Dermis blood vessel endothelial cell (primary cell): ENCODE measurements at places on chromosomes 2 and 18.

DNA sequence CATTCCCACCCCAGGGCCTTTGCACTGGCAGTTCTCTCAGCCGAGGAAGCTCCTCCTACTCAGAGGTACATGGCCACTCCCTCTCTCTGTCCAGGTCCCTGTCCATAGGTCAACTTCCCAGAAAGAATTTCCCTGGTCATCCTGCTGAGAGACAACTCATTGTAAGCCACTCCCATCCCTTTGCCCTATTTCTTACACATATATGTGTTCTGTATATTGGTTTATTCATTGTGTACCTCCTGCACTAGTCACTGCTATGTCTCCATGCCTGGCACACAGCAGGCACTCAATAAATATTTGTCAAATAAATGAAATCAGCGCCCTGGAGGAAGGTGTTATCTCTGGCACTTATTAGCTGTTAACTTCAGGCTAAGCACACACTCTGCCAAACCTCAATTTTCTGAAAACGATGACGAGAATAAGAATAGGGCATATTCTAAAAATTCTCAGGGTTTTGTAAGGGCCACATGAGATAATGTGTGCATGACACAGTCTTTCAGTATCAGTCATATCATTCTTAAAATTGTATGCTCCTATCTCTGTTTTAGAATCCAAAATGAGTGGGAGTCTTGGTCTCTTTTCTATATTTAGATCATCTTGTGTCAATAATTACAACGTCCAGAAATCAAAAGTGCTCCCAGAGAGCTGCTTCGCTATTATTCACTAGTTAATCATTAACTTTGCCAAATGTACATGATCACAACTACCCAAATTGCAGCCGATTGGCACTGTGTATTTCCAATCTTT, 198.0 kb downstream of the ALK start:
- DNase-seq, result no peak

DNA sequence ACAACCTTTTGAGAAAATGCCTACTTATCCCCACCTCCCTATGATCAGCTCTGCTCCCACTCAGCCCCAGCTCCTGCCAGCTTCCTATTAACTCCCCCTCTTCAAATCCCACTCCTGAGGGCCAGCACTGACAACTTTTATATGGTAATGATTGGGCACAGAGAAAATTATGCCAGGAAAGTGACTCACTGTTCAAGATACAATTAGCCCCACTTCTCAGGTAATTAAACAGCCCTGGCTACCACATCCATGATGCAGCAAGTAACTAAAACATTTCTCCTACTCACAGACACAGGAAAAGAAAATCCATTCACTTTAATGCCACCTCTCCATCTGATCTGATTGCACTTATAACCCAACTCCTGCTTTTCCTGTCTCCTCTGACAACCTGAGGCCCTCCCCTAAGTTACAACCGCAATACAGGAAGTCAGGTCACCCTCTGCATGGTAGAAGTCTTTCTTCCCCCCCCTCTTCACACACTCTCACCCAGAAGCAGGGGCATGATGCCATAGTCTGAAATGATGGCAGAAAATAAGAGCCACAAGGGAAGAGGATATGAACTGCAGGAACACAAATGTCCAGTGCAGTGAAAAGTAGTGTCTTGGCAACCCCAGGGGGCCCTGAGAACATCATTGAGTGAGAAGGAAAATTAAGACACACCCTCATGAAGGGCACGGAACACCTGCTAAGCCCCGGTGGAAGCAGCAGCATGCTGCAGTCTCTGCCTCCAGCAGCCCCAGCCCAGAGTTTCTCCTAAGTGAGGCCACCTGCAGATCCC, 54.4 kb downstream of the STK39 start:
- peak; percentile 34 for DNase-seq

DNA sequence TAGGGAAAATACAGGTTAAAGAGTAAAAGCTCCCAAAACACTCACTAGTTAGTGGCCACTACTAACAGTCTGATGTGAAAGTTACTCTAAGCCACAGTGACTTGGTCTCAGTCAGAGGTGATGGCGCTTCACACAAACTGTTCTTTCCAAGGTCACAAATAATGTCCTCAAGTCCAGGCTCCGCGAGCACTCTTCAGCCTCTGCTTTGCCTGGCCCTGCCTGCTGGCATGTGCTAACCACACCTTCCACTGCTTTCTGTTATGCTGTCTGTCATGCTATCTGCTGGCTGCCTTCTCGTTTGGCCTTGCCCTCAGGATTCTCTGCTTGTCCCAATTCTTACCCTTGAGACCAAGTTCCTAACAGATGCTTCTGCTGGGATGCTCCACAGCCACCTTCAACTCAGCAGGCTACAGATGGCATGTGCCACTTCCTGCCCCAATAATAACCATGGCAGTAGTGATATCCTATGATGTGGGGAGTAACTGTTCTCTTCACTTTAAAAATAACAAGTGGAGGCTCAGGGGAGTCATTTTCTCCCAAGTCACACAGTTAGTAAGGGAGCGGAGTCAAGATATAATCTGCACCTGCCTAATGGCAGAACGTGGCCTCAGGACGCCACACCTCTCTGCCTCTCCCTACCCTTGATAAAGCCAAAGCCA, 75.7 kb downstream of the ZAP70 start:
- no peak for DNase-seq

DNA sequence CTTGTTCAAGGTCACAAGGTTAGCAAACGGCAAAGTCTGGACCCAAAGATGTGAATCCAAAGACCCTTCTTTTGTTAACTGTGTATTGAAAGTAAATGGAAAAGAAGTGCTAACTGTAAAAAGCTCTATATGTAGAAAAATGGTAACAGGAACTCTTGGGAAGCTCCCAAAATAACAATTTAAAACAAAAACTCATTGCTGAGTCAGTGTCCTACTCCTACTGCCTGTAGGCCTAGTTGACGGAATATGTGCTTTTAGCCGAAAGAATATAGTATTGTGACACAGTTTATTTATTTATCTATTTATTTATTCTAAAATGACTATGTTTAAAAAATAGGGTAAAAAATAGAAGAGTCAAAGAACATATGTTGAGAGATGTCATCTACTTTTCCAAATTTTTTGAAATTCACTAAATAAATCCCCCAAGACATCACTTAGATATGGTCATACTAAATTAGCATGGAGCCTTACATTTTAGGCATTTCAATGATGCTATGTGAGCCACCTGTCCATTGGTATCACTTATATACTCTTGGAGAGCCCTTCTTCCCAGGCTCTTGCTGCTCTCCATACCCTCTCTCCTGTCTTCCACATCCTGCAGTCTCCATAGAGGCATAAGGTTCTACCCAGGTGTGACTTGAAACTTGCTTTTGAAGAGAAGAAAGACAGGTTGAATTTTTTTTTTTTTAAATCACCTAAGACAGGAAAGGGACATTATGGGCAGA, 13.7 kb downstream of the COL5A2 start:
- no peak for DNase-seq
